AG09319 (cell line): ENCODE measurements at places on chromosomes 3 and 15.

DNA sequence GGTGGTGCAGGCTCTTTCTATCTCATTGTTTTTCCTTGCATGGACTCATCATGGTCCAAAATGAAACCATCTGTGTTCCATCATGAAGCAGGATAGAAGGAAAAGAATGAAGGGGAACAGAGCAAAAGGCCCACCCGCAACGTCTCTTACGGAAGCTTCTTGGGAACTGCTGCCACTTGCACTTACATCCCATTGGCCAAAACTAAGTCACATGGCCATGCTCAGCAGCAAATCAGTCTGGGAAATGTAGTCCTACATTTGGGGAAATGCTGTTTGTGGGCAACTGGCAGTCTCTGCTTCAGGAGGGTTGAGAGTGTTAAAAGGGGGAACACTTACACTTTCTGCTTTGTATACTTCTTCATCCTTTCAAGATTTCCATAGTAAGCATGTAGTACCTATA is 191.6 kb downstream of the SV2B start:
- DNase-seq: no peak

GRCh38 chr3:143484846-143485512 is 363.3 kb downstream of the SLC9A9 start:
- DNase-seq: no peak

- no peak for DNase-seq
Observed at GRCh38 chr3:63934041-63934866, 22.1 kb upstream of the SCAANT1 start.

DNA sequence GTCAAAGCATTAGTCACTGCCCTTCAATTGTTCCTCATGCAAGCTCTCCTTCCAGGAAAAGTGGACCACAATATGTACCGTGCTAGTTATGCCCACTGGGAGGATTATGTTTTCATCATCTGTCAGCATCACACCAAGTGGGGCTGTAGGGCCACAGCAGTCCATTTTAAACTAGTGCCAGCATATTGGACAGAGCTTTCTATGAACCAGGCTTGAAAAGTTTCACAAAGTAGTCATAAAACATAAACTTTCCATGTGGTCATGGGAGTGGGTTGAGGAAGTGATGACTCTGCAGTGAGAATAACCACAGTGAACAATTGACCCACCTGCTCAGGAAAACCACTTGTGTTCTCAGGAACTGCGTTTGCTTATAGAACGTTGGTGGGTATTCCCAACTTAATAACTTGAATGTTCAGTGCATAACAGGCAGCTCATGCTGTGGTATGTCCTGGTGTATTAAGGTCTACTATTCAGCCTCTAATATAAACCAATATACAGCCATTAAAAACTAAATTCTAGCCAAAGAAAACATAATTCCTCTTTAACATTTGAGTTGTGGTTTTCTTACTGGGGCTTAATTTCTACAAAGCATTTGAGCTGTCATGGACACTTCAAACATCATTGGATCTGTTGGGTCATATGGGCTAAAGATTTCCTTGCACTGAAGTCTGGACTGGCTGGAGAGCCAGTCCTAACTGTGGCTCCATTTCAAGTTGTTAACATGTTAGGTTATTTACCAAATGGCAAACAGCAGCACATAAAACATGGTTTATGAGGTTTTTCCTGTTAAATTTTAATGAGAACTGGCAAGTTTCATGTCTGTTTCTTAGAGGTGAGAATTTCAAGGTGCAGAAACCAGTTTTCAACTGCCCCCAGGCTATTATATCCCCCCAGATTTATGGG is 274.1 kb downstream of the OTOL1 start:
- no peak for DNase-seq

- DNase-seq: no peak
Observed at GRCh38 chr3:159830523-159831154, 158.0 kb upstream of the IL12A start.

GRCh38 chr15:90423801-90424319 is 35.8 kb downstream of the IQGAP1 start:
- DNase-seq: no peak

GRCh38 chr3:100796556-100796955 is 87.3 kb downstream of the TFG start:
- DNase-seq: no peak
